ENCODE measurements at places on chromosomes 13 and 19.

GRCh38 chr13:80040196-80040980 lies 300.5 kb downstream of the SPRY2 start:
- peak; percentile 89 for DNase-seq

DNA sequence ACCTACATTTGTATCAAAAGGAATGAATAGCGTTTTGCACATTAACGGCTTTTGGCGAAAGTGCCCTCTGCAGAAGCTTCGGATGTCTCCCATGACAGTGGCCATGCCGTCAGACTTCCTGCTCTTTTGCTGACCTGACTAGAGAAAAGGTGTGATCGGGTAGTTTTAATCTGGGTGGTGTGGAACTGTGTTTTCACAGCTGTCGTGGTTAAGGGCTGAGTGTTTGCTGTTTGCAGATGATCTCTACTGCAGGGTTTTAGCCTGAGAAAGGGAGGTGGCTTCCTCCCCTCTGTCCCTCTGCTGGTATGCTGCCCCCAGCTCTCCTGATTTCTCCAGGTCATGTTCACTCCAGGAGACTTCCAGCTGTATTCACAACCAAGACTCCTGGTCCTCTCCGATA lies 22.4 kb downstream of the ZNF71 start:
- DNase-seq = no peak

DNA sequence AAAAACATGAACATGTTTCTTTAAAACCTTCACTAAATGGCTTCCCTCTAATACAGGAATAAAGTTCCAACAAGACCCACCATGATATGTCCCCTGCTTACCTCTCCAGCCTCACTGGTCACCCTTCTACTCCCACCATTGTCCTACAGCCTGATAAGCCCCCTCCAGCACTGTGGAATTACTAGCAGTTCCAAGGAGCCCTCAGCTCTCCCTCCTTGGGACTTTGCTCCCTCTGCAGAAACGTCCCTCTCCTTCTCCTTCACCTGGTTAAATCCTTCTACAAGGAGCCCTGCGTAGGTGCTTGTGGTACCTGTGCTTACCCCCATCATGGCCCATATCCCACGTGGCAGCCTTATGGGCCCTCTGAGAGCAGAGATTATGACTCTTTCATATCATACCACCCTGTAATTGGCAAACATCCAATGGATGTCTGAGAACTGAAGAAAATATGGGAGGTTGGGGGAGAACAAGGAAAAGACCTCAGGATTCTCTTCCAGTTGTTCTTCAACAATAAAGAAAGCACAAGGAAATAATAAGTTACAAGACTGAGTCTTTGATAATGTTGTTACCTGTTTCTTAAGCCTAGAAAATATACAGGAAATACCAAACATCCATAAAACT lies 26.1 kb upstream of the DOCK9 start:
- DNase-seq = no peak

- no peak for DNase-seq
Observed at GRCh38 chr13:29484236-29484635, 111.3 kb downstream of the SLC7A1 start.

- DNase-seq = no peak
Observed at GRCh38 chr13:113166681-113167080, 8.2 kb downstream of the PROZ start.

DNA sequence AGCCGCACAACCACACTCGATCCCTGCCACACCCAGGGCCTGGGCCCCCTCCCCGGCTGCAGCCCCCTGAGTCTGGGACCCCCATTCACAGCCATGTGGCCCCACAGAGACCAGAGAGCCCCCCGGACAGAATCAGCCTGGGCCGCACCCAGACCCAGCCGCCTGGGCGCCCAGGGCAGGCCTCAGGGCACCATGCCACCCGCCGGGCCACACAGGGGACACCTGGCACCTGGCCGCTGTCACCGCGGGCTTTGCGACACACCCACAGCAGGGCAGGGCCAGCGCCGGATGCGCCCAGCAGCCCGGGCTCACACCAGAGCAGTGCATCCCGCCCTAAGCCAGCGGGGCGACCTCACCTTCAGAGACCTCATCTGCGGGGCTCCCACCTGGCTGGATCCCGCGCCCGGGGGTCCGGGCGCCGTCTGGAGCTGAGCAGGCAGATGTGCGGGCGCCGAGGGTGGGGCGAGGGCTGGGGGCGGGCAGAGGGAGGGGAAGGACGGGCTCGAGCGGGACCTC lies 443 bp downstream of the TBXA2R start:
- DNase-seq = no peak

DNA sequence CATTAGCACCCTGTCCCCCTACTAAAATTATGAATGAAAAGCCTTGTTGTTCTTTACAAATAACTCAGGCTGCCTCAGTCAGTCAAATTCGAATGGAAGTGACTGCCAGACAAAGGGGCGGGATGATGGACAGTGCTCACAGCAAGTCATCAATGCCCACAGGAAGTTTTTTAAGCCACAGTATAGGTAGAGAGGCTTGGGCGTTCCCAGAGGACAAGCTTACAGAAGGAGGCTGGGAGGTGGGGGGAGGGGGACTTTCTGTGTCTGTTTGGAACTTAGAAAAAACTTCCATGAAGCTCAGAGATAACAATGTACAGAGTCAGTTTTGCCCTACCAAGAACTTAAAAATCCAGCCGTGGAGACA lies 18.5 kb upstream of the SPRY2 start:
- no peak for DNase-seq

DNA sequence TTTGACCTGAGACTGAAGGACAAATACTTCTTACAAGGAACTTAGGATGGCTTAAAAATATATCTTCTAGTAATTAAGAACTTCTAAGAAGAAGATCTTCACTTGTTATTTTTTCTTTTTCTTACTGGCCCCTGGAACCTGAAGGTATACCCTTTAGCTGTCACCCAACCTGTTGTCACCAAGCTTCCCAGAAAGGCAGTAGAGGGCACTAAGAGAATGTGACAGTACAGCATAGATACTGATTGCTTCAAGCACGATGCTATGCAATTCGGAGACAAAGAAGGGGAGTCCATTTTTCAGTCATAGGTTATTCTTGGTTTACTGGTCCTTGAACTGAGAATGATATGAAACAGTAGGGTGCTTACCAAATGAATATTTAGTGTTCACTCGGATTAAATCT lies 208.3 kb upstream of the PCDH9 start:
- no peak for DNase-seq

- no peak for DNase-seq
Observed at GRCh38 chr13:30440910-30441703, 18.8 kb downstream of the UBE2L5 start.

DNA sequence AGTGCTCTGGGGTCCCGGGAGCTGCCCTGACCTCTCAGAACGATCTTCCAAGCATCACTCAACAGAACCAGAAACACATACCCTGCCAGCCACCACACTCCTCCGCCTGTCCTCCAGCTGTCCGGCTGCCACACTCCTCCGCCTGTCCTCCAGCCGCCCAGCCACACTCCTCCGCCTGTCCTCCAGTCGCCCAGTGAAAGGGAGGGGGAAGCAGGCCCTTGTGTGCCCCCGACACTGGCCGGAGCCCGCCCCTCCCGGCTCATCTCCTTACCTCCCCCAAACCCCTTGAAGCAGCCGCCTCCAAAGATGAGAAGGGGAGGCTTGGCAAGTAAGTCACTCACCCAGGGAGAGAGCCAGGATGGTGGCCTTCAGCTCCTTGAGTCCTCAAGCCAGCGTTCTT lies 40.2 kb downstream of the STK24 start:
- no peak for DNase-seq

DNA sequence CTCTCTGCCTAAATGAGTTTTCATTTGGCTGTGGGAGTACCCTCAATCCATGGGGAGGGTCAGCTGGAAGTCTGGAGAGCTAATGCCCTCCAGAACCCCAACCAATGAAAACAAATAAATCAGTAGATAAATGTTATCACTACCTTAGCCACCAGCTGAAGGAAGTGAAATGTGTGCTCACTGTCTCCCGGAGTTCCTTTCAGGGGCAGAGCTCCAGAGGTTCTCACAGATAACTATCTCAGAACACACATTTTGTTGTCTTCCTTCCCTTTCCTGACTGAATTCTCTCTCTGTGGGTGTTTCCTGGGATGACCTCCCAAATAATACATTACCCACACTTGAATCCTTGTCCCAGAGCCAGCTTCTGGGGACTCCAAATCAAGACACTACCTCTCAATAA lies 779.6 kb downstream of the DIAPH3 start:
- DNase-seq = no peak

GRCh38 chr13:58843071-58843470 lies 1211.5 kb downstream of the PCDH17 start:
- no peak for DNase-seq

- DNase-seq = no peak
Observed at GRCh38 chr19:46198756-46199155, 30.8 kb upstream of the IGFL1 start.

GRCh38 chr13:41085961-41086585 lies 24.8 kb downstream of the WBP4 start:
- no peak for DNase-seq

DNA sequence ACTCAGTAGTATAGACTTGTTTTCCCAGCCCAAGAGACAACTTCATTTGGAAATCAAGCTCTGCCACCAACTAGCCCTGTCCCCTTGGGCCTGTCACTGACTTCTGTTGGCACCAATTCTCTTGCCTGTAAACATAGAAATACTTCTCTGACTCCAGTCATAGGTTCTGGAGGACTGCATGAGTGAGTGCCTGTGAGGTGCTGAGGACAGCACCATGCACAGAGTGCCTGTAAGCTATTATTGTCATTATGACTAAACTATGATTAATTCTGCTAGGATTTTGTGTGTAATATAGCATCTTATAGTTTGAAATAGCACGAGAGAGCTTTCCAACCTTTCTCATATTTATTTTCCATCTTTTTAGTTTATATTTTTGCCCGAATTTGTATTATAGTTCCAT lies 247.9 kb downstream of the MYO16 start:
- peak; percentile 13 for DNase-seq

- no peak for DNase-seq
Observed at GRCh38 chr13:110182461-110182860, 124.5 kb downstream of the COL4A1 start.

GRCh38 chr19:5154129-5154798 lies 185.4 kb downstream of the KDM4B start:
- DNase-seq = no peak

DNA sequence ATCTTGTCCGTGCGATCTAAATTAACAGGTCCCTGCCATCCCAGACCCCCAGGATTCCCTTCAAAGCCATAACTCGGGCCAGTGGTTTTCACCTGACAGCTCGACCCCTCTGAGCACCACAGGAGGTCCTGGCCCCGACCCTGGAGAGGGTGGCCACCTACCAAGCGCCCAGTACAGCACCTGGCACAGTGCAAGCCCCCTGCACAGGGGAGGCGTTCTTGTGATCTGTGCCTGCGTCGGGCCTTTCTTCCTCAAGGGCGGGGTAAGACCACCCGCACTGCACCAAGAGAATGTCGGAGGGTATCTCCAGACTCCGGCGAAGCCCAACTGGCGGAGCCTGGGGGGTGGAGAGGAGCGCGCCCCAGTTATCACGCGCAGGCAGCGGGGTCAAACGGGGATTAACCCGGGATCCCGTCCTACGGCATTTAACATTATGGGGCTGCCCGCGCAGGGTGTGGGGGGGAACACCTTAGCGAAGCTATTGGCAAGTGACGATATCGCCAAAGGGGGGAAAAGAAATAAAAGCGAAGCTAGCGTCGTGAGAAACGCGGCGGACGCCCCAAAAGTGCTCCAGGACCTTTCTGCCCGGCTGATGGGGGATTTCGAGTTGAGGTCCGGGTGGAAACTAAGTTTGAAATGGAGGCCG lies 1.3 kb upstream of the HNRNPL start:
- DNase-seq = no peak

DNA sequence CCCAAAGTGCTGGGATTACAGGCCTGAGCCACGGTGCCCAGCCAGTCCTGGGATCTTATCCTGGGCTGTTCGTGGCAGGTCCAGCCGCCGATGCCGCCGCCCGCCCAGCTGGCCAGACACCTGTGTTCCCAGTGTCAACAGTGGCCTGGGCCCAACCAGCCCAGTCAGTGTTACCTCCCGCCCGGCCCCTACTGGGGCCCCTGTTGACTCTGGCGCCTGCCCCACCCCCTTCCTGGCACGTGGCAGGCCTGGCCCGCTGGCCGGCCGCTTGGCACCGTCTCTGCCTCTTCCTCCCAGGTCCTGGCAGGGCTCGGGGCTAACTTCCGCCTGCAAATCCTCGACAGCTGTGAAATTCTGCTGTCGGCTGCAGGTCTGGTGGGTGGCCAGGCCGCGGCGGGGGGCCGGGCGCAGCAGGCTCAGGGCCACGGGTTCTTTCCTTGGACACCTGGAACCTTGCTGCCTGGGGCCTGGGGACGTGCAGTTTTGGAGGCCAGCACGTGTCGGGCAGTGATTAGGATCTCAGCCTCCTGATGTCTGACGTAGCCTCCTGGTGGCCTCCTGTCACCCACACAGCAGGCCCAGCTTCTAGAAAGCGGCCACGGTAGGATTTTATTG lies 9.1 kb downstream of the ARID3A start:
- DNase-seq = no peak

DNA sequence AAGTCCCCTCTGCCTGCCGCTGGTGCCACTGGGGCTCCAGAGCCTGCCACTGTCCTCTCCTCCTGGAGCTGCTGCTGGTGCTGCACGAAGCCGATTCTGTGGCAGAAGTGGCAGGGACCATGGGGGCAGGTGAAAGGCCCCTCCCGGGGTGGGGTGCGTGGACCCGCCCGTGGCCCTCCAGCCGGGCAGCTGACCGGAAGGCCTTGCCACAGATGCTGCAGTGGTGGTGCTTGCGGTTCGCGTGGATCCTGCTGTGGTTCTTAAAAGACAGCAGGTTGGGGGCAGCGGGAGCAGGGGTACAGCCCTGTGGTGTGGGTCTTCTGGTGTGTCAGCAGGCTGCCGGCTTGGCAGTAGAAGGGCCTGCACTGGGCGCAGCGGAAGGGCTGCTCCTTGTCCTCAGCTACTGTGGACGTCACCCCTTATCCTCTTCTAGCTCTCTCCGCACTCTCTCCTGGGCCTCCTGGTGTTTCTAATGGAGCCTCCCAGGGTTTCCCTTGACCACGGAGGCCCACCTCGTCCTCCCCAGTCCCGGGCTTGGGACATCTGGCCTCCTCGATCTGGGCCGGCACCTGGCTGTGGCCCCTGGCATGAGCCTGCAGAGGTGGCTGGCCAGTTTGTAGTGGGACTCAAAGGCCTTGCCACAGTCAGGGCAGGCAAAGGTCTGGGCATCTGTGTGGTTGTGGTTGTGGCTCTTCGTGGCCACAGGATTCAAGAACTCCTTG lies 380.4 kb downstream of the OLFM4 start:
- no peak for DNase-seq

GRCh38 chr19:40646743-40647254 lies 43.7 kb downstream of the NUMBL start:
- DNase-seq = no peak

- DNase-seq = no peak
Observed at GRCh38 chr19:50024719-50025021, 502 bp downstream of the VRK3 start.
